ENCODE measurements at places on chromosomes 1 and 21. TPM values are rescaled to one million over a fixed set of nuclear protein-coding genes. Genes with fewer than 3 reads are reported as not detected.

The BCL2L15 gene
- total RNA-seq: 0.93 TPM

The NMNAT1 gene
- 15.5 TPM for total RNA-seq

The DRAXIN gene
- total RNA-seq: 0.93 TPM

The BRINP2 gene
- 0.35 TPM for total RNA-seq

The OR2T35 gene
- not detected for total RNA-seq
